GM12865 (cell line): ENCODE measurements at places on chromosomes 16 and 17.
A peak's percentile ranks its signal among the peaks of the same experiment; 100 is the strongest.

DNA sequence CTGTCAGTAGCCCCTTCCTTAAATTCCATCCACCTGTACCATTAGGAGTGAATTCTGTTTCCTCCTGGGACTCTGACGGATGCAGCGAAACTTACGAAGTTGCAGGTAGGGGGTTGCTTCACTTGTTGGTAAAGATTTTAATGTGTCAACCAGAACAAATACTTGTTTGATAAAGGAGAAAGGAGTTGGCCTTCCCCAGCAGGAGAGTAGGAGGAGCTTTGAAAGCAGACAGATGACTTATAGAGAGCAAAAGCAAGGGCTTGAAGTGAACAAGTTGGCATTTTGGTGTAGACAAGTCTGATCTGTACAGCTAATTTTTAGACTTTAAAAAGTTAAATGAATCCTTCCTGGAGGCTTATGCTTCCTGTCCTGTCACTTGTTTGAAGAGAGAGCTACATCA is 38.1 kb upstream of the PMFBP1 start:
- no peak for DNase-seq

DNA sequence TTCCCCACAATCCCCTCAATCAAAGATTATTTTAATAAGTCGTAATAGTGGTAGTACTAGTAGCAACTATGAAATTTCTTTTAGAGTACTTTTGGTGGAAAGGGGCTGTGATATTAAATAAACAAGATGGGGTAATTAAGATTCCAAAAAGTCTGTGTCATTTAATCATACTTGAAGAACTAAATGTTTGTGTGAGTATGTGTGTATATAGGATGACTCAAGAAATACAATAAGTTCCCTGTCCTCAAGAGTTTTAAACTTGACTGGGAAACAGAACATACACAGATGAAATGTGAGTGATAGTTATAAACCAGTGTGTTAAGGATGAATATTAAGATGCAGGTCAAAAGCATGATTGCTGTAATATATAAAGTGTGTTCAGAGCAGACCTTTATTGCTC is 2.3 kb downstream of the ALDH3A2 start:
- no peak for DNase-seq

DNA sequence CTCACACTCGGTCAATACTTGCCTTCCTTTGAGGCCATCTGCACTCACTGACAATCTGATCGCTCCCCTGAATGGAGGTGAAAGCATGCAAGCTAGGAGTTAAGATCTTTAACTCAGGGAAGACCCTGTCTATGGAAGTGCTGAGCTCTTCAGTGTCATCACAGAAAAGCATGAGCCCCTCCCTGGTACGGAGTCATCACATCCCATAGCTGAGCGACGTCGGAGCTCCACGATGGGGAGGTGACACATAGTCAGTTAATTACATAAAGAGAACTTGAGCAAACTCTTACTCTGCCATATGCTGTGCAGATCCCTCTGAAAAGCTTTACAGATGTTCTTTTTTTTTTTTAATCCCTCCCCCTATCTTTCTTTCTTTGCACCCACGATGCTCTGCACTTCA is 463.2 kb downstream of the WWOX start:
- DNase-seq, result no peak

GRCh38 chr17:69578385-69578936 is 164.0 kb downstream of the MAP2K6 start:
- no peak for DNase-seq

DNA sequence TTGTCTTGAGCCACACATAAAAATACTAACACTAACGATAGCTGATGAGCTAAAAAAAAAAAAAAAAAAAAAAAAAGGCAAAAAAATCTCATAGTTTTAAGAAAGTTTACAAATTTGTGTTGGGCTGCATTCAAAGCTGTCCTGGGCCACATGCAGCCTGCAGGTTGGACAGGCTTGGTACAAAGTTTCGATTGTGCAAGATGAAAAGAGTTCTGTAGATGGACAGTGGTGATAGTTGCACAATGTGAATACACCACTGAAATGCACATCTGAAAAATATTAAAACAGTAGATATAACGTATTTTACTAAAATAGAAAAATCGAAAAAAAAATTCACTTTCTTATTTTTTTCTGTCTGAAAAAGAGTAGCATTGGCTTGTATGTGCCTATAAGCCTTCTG is 42.9 kb downstream of the AMFR start:
- DNase-seq, result no peak

DNA sequence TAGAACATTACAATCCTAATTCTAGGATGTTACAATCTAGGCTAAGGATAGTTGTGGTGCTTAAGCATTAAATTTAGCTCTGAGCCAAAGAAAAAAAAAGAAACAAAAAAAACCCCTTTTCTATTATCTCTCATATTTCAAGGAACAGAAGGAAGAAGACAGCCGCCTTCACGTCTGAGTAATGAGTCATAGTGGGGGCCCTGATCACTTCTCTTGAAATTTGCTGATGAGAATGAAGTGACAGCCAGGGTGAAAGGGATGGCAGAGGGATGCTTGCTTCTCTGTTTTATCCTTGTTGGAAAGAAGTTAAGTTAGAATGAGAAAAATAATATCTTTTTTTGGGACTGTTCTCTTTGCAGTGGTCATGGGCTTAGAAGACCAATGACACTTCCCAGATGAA is 82.6 kb upstream of the MPHOSPH6 start:
- no peak for DNase-seq

DNA sequence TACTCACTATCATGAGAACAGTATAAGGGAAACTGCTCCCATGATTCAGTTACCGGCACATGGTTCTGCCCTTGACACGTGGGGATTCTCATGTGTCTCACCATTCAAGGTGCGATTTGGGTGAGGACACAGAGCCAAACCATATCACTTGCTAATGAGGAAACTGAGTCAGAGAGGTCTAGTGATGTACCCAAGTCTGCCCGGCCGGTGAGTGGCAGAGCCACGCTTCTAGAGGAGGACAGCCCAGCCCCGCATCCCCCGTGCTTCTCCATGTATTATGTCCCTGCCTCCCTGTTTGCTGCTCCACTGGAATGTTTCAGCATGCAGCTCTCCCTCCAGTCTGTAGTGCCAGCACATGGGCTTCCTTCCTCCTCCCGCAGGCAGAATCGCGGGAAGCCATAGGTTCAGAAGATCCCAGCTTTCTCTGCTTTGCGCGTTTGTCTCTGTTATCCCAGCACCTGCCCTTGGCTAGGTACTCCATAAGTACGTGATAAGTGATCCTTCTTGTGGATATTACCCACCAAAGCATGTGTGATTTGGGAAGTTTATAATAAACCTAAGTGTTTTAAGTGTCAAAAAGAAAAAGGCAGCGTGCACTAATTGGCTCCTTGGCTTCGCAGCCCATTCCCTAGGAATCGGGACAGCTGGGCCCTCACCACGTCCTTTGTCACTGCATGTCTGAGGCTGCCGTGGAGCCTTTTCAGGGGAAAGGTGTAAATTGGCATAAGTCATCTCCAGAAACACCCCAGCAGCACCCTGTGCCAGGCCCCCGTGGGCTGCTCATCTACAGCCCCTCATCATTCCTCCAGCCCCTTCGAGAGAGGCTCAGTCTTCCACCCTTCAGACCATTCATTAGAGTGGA is 103.8 kb downstream of the CLEC16A start:
- DNase-seq, result no peak

- no peak for DNase-seq
These were observed 185.9 kb downstream of the CDK5R1 start for GRCh38 chr17:32672711-32673110.

- peak; percentile 90 for DNase-seq
These were observed 2.3 kb upstream of the UBALD2 start for GRCh38 chr17:76262732-76263344.

GRCh38 chr17:51365090-51365489 is 104.7 kb downstream of the UTP18 start:
- no peak for DNase-seq

DNA sequence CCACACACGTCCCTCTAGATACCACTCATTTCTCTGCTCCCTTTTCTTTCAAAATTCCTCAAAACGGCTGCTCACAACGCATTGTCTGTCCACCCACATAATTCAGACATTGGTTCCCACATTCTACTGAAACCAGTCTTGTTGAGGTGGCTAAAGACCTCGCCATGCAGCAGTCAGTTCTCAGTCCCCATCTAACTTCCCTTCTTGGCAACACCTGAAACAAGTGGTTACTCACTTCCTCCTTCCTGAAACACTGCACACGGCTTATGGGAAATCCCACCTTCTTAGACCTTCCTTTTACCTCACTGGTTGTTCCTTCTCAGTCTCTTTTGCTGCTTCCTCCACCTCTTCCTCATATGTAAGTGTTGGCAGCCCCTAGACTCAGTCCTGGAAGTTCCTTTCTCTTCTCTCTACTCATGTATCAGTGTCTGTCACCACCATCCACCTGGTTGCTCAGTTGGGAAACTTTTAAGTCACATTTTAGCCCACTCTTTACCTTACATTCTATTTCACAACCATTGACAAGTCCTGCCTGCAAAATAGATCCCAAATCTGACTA is 277.1 kb downstream of the CEP112 start:
- peak; percentile 92 for DNase-seq

GRCh38 chr16:47392081-47392480 is 68.8 kb downstream of the ITFG1 start:
- DNase-seq, result peak; percentile 59

- DNase-seq, result no peak
These were observed 77.4 kb upstream of the MAF start for GRCh38 chr16:79677799-79678530.

DNA sequence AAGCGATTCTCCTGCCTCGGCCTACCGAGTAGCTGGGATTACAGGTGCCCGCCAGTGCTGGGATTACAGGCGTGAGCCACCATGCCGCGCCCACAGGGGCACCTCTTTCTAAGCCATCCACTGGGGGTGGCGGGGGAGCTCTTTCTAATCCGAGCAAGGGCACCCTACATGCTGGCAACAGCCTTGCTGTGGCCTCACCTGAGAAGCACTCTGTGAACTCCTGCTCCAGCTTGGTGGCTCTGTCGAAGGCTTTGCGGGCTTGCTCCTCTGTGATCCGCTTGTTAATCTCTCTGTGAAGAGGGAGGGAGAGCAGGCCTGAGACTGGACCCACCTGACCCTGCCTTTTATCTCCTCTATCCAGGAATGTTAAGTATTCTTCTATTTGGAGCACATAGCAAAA is 11.9 kb upstream of the ASGR1 start:
- no peak for DNase-seq

DNA sequence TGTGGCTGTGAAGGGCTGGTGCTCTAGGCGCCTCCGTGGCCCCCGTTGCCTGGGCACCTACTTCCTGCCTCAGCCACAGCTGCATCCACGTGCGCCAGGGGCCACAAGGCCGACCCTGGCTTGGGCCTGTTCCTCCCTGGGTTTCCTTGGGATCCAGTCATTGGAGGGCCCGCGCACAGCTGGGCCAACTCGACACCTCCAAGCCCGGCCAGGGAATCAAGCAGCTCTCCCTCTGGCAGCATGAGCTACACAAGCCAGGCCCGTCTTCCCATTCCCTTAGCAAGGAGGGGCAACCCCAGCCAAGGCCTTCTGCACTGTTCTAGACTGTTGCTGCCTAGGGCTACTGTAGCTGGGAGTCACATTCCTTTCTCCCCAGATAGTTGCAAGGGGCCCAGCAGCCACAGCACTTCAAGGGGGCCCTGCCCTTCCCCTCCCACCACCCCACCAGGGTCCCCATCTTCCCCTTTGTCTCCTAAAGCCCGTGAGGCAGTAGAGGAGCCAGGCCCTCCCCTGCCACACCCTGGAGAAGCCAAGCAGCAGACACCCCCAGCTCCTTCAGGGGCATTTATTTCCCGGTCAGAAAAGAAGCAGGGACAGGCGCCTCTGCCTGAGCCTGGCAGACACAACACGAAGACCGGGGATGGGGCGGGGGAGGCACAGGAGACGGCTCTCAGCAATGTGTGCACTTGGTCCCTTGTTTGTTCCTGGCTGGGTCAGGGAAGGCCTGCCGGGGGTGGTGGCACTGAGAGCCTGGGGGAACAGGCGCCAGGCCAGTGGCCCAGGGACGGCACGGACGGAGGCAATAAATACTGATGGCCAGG is 3.8 kb downstream of the ARHGDIA start:
- DNase-seq, result peak; percentile 64

- no peak for DNase-seq
These were observed 3.2 kb downstream of the ADORA2B start for GRCh38 chr17:15947976-15948752.

GRCh38 chr17:31433091-31433790 is 41.8 kb downstream of the RAB11FIP4 start:
- DNase-seq, result peak; percentile 45

- no peak for DNase-seq
These were observed 5.4 kb downstream of the MEAK7 start for GRCh38 chr16:84498859-84499620.

GRCh38 chr17:47686276-47686635 is 7.7 kb upstream of the TBKBP1 start:
- no peak for DNase-seq

DNA sequence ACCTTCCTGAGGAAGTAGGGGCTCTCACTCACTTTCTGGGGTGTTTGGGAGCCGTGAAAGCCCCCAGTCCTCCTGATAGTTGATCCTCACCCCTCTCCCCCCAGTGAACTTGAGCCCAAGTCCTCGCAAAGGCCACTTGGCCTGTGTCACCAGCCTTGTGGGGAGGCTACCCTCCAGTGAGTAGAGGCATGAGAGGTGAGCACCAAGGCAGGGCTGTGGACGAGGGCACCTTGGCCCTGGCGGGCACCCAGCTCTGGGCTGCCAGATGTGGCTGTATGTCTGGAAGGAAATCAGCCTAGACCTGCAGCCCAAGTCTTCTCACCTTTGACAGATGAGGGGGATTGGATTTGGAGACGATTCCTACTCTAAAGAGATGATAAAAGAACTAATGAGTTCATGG is 3.1 kb downstream of the TTYH2 start:
- DNase-seq, result no peak

- no peak for DNase-seq
These were observed 80.2 kb upstream of the COX10 start for GRCh38 chr17:13989138-13989537.

GRCh38 chr17:17175917-17176316 is 30.2 kb downstream of the PLD6 start:
- peak; percentile 56 for DNase-seq

DNA sequence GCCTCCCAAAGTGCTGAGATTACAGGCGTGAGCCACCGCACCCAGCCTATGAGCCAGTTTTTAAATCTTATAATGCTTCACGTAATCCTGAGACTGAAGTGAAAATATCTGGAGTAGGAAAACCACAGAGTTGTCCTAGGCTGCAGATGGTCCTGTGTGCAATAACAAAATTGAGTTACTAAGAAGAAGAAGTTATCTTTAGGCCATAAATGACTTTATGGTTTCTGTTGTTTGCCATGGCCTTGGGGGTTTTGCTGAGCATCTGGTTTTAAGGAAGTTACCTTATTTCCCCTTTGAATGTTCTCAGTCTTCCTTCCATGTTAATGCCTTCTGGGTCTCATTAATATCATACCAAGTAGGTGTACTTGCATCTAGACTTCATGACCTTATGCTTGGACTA is 16.5 kb downstream of the NMT1 start:
- peak; percentile 68 for DNase-seq

- DNase-seq, result no peak
These were observed 6.6 kb upstream of the KCTD5 start for GRCh38 chr16:2675714-2676113.
